ENCODE measurements at places on chromosomes 5 and 9.

- DNase-seq: no peak
These were observed 9.9 kb upstream of the PLEKHG4B start for GRCh38 chr5:82097-82496.

DNA sequence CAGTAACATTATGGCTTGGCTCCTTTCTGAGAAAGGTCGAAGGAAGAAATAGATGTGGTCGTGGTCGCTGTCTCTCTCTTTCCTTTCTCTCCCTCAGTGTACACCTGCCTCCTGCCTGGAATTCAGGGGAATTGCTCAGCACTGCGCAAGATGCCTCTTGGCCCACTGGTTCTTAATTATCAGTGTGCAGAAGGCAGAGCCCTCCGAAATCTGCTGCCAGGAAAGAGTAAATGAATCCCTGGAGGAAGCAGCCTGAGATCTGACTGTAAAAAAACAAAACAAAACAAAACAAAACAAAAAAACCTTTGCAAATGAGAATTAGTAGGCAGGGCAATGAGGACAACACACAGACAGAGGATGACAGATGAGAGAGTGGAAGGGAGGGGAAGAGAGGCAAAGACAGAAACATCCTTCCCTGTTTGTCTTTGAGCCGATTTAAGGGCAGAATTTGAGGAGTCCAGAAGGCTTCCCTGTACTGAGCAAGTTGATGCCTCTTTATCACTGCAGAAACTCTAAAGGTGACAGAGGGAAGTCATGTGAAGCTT, 113.8 kb upstream of the PUM3 start:
- no peak for DNase-seq

GRCh38 chr9:21730899-21731298, 71.5 kb upstream of the MTAP start:
- no peak for DNase-seq

- DNase-seq: no peak
These were observed 32.1 kb upstream of the SARDH start for GRCh38 chr9:133770076-133770777.

GRCh38 chr9:112044881-112045280, 130.2 kb downstream of the SUSD1 start:
- DNase-seq: no peak
